ENCODE measurements at places on chromosomes 1 and 21.

GRCh38 chr1:46036894-46037839, 95.3 kb downstream of the PIK3R3 start:
- peak; percentile 84 for DNase-seq

DNA sequence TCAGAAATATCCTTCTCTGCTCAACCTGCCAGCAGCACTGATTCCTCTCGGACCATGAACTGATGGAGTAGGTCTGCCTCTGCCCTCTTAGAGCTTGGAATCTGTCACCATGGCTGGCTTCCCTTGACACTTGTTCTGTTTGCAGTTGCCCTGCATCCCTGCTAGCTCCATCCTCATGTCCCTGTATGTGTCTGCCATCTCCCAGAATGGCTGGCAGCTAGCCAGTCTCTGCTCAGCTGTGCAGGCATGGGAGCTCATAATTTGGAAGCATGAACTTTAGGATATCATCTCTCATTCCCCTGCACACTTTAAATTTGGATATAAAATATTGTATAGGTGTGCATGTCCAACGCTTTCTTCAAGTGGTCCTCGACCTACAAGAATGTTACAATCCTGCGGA, 95.4 kb downstream of the C1orf94 start:
- DNase-seq, result no peak

DNA sequence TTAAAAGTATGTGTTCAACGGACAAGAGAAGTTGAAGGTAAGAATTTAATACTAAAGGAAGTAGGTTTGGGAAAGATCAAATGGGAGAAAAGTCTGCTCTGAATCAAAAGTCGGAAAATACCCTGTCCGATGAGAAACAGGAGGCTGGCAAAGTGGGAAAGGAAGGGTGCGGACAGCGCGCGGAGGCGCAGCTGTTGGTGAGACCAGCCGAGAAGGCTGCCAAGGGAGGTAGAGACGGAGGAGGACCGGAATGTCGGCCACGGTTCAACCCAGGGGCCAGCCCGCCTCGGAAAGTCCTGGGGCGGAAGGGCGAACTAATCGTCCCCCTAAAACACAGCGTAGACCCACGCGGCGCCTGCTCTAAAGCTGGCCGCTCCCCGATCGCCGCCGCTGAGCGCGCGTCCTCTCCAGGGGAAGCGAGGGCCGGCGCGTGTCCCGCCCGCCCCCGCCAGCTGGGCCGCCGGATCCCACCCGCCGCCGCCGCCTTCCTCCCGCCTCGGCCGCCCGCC, 639 bp upstream of the SPATA1 start:
- no peak for DNase-seq

- DNase-seq, result no peak
Observed at GRCh38 chr1:6948416-6948815, 163.2 kb downstream of the CAMTA1 start.

DNA sequence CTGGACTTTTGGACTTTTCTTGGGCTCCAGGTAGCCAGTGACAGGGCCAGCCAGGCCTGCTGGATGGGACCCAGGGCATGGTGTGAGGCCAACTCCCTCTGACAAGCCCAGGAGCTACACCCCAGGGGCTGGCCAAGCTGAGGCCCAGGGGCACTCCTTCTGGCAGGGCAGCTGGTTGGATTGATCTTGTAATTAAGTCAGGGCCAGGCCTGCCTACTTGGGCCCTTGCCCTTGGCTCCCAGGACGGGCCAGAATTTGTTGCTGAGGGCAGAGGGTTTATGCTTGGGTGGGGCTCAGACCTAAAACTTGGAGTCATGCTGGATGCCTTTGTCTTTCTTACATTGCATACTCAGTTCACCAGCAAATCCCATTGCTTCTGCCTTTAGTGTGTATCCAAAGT, 20.7 kb downstream of the KCNA2 start:
- no peak for DNase-seq

DNA sequence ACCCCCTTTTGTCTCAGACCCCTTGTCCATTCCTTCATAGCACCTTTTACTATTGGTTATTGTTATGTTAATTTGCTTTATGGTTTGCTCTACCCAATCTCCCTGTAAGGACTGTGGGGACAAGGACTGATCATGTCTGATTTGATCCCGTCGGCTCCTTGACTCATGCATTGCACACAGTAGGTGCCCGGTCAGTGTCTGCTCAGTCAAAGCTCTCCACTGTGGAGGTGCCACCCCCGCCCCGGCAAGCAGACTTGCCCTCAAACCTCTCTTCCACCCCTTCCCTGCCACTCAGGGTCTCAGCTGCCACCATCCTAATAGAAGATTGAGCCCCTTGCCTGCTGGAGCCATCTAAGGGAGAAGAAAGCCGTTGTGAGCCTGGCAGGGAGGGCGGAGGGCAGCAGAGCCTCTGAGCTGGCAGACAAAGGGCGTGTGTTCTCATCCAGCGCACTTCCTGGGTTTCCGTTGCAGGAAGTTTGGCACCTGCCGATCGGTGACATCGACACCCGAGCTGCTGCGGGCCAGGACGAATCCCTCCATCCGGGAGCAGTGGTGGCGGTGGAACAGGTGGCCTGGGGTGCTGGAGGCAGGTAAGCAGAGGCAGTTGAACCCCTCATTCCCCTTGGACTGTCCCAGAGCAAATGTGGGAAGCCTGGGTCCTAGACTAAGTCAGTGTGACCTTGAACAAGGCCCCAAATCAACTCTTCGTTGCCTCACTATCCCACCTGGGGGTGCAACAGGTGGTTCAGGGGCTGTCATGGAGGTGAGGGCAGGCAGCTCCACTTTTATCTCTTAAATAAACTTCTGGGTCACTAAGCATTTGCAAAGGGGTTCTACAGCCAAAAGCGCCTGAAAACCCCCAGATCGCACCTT, 2.2 kb upstream of the FBLIM1 start:
- no peak for DNase-seq

DNA sequence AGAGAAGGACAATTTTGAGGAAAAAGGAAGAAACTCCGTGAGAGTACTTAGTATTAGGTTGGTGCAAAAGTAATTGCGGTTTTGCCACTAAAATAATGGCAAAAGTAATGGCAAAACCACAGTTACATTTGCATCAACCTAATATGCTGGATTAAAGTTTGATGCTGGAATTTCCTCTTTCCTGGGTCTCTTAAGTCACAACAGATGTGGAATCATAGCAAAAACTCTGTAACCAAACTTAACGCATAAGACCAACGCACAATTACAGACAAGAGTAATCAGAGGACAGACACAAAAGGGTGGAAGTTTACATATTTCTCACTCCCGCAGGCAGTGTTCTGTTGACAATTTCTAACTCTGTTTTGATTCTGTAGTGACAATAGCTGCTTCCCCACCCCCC, 182.4 kb downstream of the BACH1 start:
- no peak for DNase-seq

GRCh38 chr1:47827109-47827508, 170.1 kb downstream of the TRABD2B start:
- no peak for DNase-seq

DNA sequence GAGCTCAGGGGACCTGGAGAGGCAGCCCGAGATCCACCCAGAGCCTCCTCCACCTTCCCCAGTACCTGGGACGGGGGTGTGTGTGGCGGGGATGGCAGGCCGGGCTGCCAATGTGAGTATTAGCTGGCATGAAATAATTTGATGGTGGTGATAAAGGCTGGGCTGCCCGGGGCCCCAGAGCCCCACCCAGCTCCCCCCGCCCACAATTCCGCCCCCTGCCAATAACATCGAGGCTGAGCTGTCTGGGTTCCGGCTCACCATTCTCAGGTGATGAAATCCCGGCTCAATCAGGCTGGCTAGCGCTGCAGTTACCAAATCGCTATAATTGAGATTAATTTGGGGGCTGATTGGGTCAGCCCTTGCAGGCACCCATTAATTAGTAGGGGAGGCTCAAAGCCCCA, 103.8 kb upstream of the CASZ1 start:
- DNase-seq, result no peak

All from activated CD4-positive, alpha-beta T cell treated with anti-CD3 and anti-CD28 coated beads, Interleukin-10, Interleukin-2, amounts not matched to agents 100 ng/mL and 50 ng/mL, durations not matched to agents 16 hours and 8 hours (primary cell).